SW 1271 (cell line): ENCODE measurements at places on chromosomes 7 and 10.

- DNase-seq: peak; percentile 15
These were observed 4.9 kb downstream of the PCOLCE start for GRCh38 chr7:100607111-100607510.

DNA sequence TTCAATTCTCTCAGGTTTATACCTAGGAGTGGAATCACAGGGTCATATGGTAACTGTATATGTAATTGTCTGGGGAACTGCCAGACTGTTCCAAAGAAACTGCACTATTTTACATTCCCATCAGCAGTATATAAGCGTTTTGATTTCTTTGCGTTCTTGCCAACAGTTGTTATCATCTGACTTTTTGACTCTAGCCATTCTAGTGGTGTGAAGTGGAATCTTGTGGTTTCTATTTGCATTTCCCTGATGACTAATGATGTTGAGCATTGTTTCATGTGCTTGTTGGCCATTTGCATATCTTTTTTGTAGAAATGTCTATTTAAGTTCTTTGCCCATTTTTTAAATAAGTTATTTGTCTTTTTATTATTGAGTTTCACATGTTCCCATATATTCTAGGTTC, 44.3 kb upstream of the ZC3HAV1 start:
- DNase-seq: peak; percentile 76

GRCh38 chr10:94104316-94105000, 110.7 kb downstream of the PLCE1 start:
- DNase-seq: no peak

- DNase-seq: no peak
These were observed 12.5 kb downstream of the ADRA2A start for GRCh38 chr10:111089293-111089692.

DNA sequence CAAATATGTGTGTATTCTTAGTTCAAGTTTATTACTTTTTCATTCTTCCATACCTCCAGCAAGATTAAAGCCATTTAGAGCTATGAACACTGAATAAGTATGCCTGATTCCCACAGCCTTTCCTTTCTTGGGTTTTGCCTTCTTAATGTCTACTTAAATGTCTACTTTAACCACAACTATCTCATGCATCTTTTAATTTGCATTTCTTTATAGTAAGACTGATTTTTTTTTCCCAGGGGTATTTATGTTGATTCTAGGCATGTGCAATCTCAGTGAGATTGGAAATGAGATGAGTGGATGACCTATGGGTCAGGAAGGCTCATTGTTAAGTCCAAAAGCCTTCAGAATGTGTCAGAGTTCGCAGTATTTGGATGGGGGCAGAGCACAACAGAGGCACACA, 3.6 kb downstream of the PCBD1 start:
- DNase-seq: no peak
